ENCODE measurements at places on chromosomes 16 and 17.

DNA sequence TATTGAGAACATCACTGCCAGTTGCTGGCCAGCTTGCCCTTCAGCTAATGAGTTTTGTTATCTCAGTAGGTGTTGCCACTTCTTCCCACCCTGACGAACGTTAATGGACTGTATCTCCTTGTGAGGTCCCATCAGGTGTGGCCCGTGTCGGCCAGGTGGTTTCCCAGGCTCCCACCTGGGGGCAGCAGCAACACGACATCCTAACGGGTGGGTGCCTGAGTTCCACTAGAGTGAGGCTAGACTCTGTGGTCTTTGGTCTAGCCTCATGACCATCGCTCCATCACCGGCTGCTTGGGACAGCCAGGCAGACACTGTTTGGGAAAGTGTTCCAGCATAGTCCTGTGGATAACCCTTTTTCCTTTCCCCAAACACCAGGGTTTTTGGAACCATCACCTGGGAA lies 45.6 kb upstream of the LCMT1 start:
- DNase-seq = no peak

- DNase-seq = no peak
Measured at GRCh38 chr16:86878236-86879080, 300.1 kb downstream of the FOXL1 start.

- no peak for DNase-seq
Measured at GRCh38 chr16:54417384-54417783, 130.8 kb upstream of the IRX3 start.

DNA sequence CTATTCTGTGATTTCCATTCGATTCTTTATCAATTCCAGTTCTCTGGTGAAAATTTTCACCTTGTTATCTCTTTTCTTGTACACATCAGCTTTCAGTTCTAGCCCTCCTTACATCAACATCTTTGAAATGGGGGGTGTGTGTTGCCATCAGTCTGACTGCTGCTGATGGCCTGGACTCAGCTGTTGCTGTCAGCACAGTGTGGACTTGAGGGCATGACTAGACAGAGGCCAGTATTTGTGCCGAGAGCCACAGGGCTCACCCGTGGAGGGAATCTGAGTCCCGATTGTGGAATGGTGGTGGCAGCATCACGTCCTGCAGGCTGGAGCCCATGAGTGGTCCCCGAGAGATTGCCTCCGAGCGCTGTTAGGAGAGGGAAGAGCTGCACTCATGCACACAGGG lies 114.2 kb downstream of the RPTOR start:
- no peak for DNase-seq

DNA sequence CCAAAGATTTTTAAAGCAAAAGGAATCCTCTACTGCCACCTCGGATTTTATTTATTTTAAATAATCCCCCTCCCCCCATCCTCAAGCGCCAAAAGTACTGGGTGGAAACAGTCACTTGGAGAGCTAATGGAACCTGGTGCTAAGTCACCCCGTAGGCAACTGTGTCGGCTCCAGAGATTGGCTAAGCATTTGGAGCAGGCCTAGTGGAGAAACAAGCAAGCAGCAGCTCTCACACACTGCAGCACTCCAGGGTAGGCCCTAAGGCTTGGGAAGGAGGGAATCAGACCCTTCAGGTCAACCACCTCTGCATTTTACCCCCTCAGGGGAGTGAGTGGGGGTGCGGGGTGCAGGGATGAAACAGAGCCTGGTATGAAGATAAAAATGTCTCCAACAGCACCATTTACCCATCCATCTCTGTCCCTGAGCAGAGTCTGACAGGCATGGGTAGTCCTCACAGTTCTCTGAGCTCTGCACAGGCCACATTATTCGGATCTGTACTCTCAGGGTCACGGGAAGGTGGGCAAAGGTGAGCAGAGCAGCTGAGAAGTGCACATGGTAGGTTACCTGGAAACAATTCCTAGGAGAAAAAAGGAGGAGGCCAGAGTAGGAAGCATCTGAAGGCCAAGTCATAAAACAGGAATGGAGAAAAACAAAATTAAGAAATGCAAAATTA lies 27.2 kb upstream of the STAC2 start:
- DNase-seq = no peak

GRCh38 chr16:49516382-49517036 lies 142.9 kb downstream of the C16orf78 start:
- no peak for DNase-seq

- no peak for DNase-seq
Measured at GRCh38 chr17:45227926-45228762, 6.5 kb downstream of the FMNL1 start.

DNA sequence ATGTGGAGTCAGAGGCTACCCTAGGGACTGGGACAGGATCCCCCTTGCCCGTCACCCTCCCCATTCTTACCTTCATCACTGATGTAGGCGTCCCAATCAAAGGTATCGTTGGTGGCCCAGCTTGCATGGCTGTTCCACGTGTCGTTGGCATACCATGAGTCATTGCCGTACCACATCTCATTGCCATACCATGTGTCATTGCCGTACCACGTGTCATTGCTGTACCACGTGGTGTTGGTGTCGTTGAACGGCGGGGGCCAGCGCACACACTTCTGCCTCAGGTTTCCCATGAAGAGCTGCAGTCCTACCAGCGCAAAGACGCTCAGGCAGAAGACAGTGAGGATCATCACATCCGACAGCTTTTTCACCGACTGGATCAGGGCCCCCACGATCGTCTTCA lies 4.8 kb downstream of the SCN4A start:
- DNase-seq = no peak

DNA sequence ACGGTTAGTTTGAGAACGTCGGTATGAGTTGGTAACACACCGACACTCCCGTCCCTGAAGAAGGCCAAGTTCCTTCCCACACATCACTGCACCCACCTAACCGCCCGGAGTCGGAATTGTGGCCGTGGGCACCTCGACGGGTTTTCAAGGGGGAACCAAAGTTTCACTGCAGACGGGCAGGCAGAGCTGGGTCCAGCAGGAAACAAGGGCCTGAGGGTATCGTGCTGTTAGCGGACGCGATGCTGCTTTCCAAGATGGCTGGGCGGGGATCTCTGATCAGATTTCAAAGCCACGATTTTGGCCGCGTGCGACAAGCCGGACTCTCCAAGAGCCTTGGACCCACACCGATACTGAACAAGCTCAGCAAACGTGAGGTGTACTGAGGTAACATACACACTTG lies 82.3 kb upstream of the DOC2B start:
- no peak for DNase-seq

- no peak for DNase-seq
Measured at GRCh38 chr17:43753493-43754129, 5.0 kb downstream of the SOST start.

GRCh38 chr17:48577946-48578615 lies at the start of gene HOXB4:
HOXB4 (minus strand) TSS chr17:48578350; CDS start chr17:48578319, 31 bp downstream.
- DNase-seq = no peak

DNA sequence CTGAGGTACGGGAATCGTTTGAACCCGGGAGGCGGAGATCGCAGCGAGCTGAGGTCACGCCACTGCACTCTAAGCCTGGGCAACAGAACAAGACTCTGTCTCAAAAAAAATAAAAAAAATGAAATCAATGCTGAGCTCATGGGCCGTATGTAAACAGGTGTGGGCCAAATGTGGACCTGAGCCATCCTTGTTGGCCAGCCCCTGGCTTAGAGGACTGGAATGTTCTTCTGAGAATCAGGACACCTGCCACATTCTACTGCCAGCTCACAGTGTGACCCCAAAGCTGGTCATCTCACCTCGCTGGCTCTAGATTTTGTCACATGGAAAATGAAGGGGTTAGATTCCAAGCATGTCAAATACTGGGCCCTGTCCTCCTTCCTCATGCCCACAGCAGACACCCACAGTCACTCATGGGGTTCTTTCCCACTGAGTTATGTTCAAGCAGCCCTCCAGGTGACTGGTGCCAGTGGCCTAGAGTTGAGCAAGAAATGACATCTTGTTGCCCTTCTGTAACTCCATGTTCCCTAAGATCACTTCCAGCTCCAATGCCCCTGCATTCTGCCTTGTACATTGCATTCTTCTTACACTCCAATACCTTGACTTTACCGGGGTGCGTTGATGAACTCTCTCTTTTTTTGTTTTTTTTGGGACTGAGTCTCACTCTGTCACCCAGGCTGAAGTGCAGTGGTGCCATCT lies 110.6 kb downstream of the ABCC1 start:
- peak; percentile 85 for DNase-seq

DNA sequence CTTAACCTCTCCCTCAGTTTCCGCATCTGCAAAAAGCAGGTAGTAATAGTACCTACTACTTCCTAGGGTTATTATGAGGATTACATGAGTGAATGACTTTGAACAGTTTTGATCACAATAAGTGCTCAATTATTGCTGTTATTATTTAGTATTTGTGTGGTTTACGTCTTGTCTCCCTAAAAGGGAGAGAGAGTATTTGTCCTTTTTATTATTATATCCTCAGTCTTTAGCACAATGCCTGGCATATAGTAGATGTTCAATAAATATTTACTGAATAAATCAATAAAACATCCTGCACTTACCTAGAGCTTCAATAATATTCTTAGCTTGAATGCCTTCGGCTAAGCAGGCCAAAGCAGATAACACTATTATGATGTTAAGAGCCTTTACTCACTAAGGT lies 160.0 kb downstream of the TANC2 start:
- DNase-seq = no peak

DNA sequence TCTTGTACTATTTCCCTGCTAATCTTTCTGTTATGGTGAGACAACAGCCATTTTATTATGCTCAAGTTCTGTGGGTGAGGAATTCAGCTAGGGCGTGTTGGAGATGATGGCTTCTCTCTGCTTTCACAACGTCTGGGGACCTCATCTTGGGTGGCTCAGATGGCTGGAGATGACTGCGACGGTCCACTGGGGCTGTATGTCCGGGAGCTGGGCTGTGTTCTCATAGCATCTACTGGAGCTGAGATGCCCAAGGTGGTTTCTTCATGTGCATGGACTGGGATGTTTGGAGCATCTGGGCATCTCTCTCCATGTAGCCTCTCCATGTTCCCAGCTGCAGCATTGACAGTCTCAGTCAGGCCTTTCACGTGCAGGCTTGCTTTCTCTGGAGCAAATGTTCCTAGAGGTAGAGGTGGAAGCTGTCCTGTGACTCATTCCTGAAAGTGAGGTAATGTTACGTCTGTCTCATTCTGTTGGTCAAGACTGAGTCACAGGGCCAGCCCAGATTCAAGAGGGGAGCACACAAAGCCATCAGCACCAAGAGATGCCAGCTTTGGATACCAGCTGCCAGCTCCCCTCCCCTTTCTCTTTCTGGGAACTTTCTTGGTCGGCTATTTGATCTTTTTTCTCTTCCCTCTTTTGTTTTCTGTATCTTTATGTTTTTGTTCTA lies 96.2 kb downstream of the RAP1GAP2 start:
- DNase-seq = no peak

- DNase-seq = no peak
Measured at GRCh38 chr17:11899537-11899942, 97.7 kb downstream of the ZNF18 start.

DNA sequence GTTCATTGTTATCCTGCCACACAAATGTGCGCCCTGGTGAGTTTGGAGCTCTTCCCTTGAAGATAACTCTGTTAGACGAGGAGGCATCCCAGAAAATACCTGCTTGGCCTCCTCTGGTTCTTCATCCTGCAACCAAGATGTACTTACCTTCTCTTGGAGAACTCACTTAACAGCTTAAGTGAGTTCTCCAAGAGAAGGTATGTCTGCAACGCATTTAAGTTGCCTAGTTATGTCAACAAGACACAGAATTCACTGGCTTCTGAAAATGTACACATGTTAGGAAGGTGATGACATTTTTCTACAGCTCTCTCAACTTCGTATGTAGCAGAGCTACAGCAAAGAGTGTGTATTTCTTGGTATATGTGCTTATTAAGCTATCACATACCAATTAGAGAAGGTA lies 78.6 kb upstream of the NOG start:
- DNase-seq = no peak

- DNase-seq = no peak
Measured at GRCh38 chr17:82320140-82320840, 2.9 kb upstream of the CD7 start.

GRCh38 chr17:66752411-66752810 lies 82.5 kb upstream of the CACNG5 start:
- DNase-seq = no peak

- no peak for DNase-seq
Measured at GRCh38 chr16:72203401-72203800, 31.4 kb upstream of the PMFBP1 start.

DNA sequence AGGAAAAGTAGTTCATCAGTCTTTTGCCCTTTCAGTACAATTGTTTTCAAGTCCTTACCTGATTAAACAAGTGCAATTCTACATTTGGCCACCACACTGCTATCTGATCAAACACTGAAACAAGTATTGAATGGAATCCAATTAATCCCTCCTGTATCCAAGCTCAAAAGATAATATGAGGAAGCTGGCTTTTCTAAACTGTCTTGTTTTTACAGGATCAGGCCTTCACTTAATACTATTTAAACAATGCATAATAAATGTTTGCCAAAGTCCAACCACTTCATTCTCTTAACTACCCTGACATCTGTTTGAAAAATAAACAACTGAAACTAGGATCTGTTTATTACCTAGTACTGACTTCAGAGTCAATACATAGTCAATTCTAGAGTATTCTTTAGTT lies 131.6 kb downstream of the MRTFB start:
- DNase-seq = no peak

- no peak for DNase-seq
Measured at GRCh38 chr16:50263940-50264929, 2.1 kb upstream of the ADCY7 start.

DNA sequence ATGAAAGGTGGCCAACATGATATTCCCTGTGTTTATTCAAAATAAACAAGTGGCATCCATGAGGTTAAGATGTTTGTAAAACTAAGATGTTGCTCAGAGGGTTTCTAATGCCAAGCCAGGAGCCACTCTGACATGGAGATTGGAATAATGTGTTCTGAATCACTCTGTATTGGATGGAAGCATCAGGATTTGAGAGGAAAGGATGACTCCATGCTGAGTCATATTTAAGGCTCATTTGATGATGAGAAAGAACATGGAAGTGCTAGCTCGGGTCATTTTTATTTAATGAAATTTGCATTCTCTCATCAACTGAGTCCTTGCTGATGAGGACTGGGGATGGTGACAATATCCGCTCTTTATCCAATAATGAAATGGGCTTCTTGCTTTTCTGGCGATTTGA lies 6.2 kb downstream of the VAT1L start:
- no peak for DNase-seq

- no peak for DNase-seq
Measured at GRCh38 chr16:15482068-15482747, 47.8 kb downstream of the BMERB1 start.

DNA sequence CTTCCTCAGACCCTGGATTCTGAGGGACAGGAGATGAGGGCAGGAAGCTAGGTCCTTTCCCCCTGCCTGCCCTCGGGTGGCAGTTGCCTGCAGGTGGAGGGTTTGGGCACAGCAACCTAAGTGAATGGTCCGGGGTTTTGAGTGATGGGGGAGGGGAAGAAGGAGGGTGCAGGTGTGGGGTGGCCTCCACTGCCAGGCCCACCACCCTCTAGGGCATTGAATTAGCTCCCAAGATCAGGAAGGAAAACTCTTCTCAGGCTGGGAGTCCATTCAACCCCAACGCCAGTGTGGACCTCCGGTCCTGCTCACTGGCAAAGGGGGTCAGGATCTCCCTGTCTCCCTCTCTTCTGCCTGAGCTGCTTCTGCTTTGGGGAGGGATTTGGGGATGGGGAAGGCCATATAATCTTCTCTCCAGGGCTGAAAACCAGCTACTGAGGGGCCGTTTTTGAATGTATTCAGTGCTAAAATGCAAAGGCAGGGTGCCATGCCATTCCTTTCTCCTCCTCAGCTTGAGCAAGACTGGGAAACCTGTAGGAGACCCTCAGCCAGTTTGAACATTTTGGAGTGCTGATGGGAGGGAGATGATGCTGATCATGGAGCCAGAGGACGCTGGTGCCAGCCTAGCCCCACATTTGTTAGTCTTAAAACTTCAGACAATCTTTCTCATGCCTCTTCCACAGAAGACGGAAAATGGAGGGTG lies 18.8 kb downstream of the GRB7 start:
- DNase-seq = no peak

- DNase-seq = no peak
Measured at GRCh38 chr17:5888811-5889210, 181.4 kb upstream of the WSCD1 start.
